ENCODE measurements at places on chromosomes 5 and 9.
A peak's percentile ranks its signal among the peaks of the same experiment; 100 is the strongest.

- no peak for DNase-seq
These were observed 17.2 kb downstream of the FRMD3 start for GRCh38 chr9:83521011-83521410.

- DNase-seq: no peak
These were observed 121.4 kb downstream of the DMRT2 start for GRCh38 chr9:1171546-1171945.

DNA sequence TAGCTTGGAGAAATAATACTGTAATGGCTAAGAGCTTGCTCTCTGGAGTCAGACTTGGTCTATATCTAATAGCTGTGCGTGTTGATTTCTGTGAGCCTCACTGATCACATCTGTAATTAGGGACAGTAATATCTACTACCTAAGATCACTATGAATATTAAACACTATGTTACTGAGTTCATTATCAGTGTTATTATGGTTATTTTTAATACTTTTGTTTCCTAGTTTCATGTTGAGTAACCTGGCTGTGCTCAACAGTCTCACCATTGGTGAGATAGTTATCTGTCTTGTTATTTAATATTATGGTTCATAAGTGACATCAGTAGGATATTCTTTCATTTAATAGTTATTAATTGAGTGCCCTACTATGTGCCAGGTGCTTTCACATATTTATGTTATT is 22.4 kb upstream of the CAVIN4 start:
- DNase-seq: no peak

GRCh38 chr9:113349445-113350094 is at the start of gene BSPRY:
BSPRY (plus strand) TSS chr9:113349541; CDS start chr9:113349580, 39 bp downstream.
- peak; percentile 66 for DNase-seq

- no peak for DNase-seq
These were observed 32.0 kb downstream of the OR2V1 start for GRCh38 chr5:181098762-181099601.

DNA sequence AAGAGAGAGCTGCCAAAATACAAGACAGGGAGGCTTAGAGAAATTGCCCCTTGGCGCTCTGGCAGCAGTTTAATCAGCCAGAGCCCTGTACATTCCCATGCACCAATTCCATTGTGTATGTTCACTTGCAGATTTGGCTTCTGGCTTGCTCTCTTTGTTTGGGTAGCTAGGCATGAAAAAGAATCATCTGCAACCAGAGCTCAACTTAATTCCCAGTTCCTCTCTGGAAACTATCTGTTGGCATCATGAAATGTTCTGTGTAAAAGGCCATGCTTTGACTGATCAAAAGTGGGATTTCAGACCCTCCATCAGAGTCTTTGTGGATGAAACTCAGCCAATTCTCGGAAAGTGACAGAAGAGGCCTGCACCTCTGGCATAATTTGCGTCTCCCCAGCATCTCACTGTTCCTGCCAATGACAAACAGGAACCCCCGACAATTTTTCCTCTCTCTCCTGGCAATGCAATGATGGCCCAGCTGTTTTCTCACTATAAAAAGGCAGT is 53.8 kb upstream of the RAD23B start:
- no peak for DNase-seq

- DNase-seq: no peak
These were observed 130.2 kb upstream of the FSTL4 start for GRCh38 chr5:133742431-133742988.

GRCh38 chr9:85347541-85347940 is 394.2 kb downstream of the AGTPBP1 start:
- DNase-seq: no peak

DNA sequence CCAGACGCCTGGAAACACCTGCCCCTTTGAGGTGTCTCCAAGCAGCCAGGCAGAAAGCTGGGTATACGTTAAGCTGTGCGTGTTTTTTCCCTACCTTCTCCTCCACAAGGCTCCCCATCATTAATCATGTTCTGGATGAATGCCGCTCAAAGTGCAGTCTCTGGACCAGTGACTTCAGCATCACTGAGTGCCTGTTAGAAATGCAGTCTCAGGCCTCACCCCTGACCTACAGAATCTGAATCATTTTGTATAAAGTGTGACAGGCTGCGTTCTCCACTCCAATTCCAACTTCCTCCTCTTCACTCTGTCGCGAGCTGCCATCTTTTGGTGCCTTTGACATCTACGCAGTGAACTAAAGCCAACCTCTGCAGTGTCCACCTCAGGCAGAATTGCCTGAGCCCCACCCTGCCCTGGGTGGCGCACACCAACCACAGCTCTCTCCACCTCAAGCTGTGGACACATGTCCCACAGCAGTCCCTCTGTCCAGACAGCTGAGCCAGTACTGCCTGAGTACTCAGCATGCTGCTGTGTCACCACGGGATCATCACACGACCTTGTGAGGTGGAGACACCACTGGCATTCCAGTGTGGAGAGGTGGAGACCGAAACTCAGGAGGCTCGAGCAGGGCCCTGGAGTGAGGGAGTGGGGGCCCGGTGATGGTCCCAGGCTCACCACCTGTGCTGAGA is 14.2 kb downstream of the PTPN3 start:
- DNase-seq: no peak

- DNase-seq: no peak
These were observed 72.5 kb upstream of the UBTD2 start for GRCh38 chr5:172356047-172356446.

DNA sequence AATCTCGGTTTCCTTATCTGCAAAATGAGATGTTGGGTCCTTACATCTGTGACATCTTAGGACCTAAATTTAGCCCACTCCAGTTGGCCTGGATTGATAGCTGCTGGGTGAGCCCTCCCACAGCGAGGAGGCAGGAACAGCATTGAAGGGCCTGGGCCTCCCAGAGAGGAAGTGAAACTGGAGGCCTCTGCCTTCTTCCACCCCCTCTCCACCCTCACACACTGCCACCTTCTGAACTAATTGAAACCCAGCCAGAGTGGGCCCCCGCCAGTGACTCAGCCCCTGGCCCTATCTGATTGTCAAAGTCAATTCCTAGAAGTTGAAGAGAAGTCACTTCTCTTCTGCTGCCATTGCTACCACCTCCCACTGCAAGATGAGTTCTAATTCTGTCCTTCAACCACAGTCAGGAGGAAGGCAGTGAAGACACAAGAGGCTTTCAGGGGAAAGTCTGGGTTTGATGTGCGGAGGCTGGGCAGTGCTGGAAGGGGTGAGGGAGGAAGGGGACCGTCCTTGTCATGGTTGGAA is 55.2 kb upstream of the NEK6 start:
- DNase-seq: peak; percentile 89

- no peak for DNase-seq
These were observed 626.7 kb downstream of the CCDC171 start for GRCh38 chr9:16179566-16179965.

- no peak for DNase-seq
These were observed 30.3 kb upstream of the CER1 start for GRCh38 chr9:14752871-14753270.

GRCh38 chr9:132702254-132702653 is 32.0 kb downstream of the GTF3C4 start:
- DNase-seq: no peak

Measured in stimulated activated effector memory CD8-positive, alpha-beta T cell treated with anti-CD3 and anti-CD28 coated beads, Interleukin-12 subunit alpha, Interleukin-12 subunit beta, amount 100 ng/mL, for 72 hours (primary cell).